ENCODE measurements at places on chromosomes 1 and 21.

DNA sequence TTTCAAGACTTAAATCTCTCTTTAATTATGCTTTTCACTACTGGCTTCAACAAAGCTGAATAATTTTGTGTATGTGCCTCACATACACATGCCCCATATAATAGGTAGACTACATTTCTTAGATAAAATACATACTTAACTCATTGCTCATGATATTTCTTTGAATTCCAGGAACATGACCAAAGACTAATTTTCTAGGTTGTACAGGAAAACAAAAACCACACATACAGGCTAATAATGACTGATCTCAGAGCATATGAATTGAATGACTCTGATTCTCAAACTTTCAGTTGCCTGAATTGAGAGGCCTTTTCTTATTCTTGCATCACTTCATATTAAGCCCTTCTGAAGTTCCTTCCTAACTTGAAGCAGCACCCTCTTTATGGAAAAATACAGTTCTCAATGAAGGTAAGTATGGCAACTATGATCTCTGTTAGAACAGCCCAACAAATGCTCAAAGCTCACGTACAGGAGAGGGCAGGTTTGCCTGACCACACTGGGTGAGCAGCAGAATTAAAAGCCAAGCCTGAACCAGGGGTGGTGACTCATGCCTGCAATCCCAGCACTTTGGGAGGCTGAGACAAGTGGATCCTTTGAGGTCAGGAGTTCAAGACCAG lies 22.6 kb upstream of the UAP1 start:
- DNase-seq: peak; percentile 26

- no peak for DNase-seq
Observed at GRCh38 chr1:44941424-44942324, 44.7 kb downstream of the EIF2B3 start.

DNA sequence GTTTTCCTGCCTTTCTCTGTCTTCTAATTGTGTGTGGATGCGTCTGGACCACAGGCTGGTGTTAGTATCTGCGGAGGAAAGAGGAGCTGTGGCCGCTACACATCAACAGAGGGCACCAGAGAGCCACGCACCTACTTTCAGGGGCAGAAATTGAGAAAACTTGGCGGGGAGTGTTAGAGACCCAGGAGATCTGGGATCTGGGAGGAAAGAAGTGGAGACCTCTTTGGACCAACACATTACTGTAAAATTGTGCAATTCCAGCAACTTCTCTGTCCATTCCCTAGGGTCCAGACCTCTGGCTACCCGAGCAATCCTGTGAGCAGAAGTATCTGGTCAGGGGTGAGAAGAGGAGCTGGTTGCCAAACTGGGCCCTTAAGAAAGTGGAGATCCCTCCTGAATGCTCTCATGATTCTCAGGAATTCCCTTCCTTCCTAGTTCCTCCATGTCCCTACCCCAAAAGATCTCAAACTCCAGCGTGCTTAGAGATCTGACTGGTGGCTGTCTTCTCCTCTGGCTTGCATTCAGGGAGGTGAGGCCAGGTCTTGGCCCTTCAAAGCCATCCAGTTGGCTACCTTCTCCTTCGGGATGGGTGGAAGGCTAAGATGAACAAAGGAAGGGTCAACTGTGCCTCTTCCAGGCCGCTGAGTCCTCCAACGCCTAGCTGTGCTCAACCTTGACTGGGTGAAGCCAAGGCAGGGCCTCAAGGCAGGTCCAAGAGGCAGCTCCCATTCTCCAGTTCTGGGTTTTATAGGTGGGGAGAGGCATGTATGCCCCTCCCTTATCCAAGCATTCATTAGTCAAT lies 1.2 kb upstream of the KIRREL1 start:
- peak; percentile 45 for DNase-seq

DNA sequence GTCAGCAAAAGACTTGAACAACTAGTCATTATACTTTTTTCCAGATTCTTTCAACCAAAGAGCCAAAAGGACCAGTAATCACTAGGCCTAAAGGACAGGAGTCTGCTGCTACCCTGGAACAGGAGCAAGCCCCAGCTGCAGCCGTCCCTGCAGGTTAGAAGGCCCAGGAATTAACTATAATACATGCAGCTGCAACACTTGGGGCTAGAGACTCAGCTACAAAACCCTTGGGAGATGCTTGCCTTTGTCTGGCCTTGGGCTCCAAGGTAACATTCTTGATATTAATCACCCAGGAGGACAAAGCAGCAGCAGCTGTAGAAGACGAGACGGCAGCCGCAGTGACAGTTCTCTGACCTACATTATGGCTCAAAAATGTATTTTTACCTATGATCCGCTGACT lies 841.2 kb upstream of the ADGRL4 start:
- DNase-seq: no peak

GRCh38 chr1:179120736-179121135 lies 38.9 kb downstream of the TOR3A start:
- no peak for DNase-seq

- DNase-seq: peak; percentile 44
Observed at GRCh38 chr1:226034482-226034881, 28.0 kb upstream of the H3-3A start.

GRCh38 chr1:179883745-179884138 lies 1.7 kb downstream of the TOR1AIP1 start:
- DNase-seq: no peak

GRCh38 chr1:185338719-185339622 lies 21.9 kb upstream of the IVNS1ABP start:
- no peak for DNase-seq

DNA sequence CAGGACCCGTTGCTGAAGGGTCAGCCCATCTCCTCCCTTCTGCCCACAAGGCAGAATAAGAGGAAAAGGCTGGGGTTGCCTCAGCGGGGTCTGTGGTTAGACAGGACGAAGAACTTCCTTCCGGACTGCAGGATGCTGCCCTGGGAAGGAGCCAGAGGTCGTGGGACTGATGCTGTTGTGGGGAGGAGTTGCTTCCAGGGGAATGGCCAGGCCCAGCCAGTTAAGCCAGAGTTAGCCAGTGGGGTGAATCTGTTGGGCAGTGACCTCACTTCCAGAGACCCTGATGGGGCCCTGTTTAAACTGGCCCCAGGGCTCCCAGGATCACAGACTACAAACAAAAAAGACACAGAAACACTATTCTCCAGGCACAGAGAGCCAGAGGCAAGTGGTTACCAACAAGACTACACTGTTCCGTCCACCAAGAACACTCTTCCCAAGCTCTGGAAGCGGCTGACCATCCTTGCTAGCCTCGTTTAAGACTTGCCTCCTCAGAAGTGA lies 13.0 kb downstream of the FAM229A start:
- peak; percentile 71 for DNase-seq

GRCh38 chr1:235093696-235094592 lies 34.7 kb downstream of the TOMM20 start:
- no peak for DNase-seq

All from H54 (cell line).